Thyroid gland (tissue), 4 donors: ENCODE measurements at places on chromosomes 6 and 20. TPM values are rescaled to one million over a fixed set of nuclear protein-coding genes. Genes with fewer than 3 reads are reported as not detected.

GRCh38 chr20:62475027-62475771 is 596 bp downstream of the GATA5 start:
- no peak for DNase-seq

- no peak for DNase-seq
These were observed 253.3 kb downstream of the ERMARD start for GRCh38 chr6:170004585-170005210.

DNA sequence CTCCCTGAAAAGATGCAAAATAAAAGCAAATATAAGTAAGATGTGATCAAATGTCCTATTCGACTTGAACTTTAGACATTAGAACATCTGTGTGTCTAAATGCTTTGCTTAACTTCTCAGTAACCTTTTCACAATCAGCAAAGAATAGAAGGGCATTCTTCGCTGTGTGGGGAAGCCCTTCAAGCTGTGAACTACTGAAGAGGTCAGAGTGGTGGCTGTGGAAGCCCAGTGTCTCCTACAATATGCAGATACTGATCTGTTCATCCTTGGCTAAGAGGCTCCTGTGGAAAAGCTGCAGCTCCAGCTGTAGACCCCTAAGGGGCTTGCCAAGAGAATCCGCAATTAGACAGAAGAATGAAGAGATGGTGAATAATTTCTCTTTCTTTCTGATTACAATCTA is 400.3 kb upstream of the SASH1 start:
- DNase-seq: no peak

- DNase-seq: peak; percentile 66
These were observed 42.8 kb downstream of the RREB1 start for GRCh38 chr6:7150381-7151064.

DNA sequence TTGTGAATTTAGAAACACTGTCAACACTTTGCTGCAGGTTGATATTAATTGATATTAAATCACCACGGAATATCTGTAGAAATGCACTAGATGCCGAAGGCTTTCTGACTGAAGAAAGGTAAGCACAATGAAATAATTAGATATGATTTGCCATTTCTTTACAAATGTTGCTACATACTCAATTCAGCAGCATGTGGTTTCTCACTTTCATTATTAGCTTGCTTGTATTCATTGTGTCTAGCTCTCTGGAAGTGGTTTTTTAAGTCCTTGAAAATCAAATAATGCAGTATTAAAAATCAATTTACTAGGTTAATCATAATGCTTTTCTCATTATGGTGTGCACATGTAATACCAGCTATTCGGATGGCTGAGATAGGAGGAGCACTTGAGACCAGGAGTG is 231.3 kb upstream of the MARCKS start:
- DNase-seq: no peak

- no peak for DNase-seq
These were observed 1.7 kb downstream of the PREX1 start for GRCh38 chr20:48826069-48826468.

GRCh38 chr6:125194941-125195340 is 41.4 kb downstream of the TPD52L1 start:
- DNase-seq: no peak

GRCh38 chr20:56552911-56553629 is 20.0 kb downstream of the FAM209B start:
- DNase-seq: no peak

DNA sequence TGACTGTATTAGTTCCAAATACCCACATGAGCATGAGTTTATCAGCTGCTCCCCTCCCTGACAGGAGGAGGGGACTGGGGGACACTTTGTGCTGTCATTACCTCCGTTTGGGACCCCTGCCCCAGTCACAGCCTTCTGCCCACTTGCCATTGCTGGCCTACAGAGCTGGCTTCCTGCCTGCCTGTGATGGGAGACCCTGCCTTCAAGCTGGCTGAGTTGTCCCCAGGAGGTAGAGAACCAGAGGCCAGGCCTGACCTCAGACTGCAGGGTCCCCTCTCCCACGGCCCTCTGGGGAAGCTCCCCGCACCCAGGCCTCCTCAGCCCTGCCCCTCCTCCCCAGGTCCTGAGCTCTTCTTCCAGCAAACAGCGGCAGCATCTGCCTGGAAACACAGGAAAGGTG is 105.5 kb downstream of the JPH2 start:
- no peak for DNase-seq

GRCh38 chr6:142613981-142614380 is 312.2 kb downstream of the ADGRG6 start:
- DNase-seq: no peak

The EMILIN3 gene
- 0.45 TPM for total RNA-seq

The HLA-DMB gene
- total RNA-seq: 55.0 TPM

The PLTP gene
- total RNA-seq: 70.2 TPM

The PRICKLE4 gene
- 4.0 TPM for total RNA-seq

The SEL1L2 gene
- not detected for total RNA-seq

The NHSL1 gene
- total RNA-seq: 13.9 TPM
